ENCODE measurements at places on chromosomes 12 and 14.

DNA sequence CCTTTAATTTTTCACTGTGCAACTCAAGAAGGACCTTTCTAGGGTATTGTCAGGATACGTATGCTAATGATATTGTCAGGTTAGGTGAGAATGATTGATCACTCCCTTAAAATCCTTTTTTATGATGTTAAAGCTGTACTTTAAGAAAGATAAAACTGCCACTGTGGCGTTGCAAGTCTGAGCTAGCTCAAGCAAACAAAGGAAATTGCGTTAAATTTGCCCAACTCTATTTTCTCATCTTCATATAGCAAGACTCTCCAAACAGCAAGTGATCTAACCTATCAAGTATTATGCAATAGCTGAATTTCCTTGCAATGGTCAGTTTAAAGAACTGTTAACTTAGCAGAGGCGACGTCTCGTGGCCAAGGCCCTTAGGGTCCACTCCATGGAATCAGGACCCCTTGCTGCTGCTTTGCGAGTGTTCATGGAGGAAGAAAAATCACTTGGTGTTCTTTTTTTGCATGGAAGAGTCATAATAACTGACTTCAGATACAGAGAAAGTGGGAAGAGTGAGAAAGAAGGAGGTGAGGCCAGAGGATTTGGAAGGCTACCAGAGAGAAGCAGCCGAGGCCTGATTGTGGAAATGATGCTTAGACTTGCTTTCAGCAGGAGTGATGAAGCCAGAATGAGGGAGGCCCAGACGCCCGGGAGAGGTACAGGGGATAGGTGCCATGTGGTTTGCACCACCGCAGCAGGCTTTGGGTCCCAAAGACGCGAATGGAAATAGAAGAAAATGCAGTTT is 2.5 kb downstream of the TRAF3 start:
- DNase-seq = peak; percentile 10

DNA sequence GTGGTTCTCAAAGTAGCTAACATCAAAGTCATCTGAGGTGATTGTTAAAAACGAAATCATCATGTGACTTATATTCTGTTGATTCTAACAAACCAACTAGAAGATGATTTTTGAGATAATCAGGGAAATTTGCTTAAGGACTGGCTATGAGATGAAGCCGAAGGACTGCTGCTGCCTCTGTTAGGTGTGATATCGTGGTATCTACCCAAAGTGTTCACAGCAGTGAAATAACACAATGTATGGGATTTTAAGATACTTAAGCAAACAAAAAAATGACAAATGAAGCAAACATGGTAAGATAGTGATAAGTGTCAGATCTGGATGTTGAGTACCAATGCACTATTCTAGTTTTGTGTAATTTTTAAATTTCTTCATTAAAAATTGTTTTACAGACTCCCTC is 59.1 kb downstream of the GXYLT1 start:
- DNase-seq = no peak

DNA sequence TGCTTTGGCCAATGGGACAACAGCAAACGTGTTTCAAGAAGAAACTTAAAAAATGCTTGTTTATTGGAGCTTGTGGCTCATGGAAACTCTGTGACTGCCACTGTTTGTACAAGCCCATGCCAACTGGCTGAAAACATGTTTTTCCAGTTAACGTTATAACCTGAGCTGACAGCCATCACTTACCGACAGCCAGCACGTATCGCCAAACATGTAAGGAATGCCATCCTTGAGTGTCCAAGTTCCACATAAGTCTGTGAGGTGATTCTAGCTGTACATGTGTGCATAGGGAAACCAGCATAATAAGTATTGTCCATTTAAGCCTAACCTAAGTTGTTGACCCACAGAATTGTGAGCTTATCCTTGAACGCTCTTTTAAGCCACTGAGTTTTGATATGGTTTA is 596.9 kb downstream of the TRHDE start:
- DNase-seq = no peak

DNA sequence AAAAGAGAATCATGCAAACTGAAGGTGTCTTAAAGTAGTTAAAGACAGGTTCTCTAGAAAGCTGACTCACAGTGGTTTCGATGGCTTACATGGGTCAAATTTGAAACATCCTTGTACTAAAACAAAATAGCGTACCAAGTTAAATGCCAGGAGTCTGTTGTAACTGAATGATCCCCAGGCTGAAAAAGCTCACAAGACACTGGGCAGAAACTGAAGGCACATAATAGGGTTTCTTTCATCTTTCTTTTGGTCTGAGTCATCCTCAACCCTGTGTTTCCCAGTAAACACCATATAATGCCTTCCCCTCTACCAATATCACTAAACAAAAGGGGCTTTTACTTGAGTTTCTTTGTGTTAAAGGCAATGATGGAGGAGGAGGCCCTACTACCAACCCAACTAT is 12.8 kb downstream of the ZFYVE1 start:
- DNase-seq = no peak

- DNase-seq = no peak
Measured at GRCh38 chr14:72839351-72839750, 54.5 kb downstream of the DPF3 start.

DNA sequence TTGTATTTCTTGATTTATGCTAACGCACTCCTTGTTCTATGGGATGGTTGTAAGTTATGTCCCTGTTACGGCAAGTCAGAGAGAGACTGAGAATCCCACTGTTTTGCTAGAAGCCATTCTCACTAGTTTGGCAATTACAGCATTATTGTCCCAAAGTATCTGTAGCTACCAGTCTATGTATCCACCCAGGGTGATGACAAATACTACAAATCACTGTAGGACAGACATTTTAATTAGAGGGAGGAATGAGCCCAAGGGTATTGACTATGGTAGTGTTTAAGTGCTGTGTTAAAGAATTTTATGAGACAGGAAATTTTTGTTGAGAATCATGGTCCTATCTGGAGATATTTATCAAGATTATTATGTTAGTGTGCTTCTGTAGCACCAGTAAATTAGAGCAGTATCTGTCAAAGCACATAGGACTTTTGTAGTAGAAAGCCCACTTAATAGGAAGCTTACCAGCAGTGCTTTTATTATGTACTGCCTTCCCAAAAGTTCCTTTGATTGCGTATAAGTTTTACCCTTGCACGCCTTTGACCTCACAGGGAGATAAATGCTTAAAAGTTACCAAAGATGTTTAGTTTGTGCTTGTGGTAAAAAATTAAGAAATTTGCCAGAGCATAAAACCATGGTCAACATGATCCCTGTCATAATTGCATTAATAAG is 10.7 kb downstream of the PRKCH start:
- no peak for DNase-seq

DNA sequence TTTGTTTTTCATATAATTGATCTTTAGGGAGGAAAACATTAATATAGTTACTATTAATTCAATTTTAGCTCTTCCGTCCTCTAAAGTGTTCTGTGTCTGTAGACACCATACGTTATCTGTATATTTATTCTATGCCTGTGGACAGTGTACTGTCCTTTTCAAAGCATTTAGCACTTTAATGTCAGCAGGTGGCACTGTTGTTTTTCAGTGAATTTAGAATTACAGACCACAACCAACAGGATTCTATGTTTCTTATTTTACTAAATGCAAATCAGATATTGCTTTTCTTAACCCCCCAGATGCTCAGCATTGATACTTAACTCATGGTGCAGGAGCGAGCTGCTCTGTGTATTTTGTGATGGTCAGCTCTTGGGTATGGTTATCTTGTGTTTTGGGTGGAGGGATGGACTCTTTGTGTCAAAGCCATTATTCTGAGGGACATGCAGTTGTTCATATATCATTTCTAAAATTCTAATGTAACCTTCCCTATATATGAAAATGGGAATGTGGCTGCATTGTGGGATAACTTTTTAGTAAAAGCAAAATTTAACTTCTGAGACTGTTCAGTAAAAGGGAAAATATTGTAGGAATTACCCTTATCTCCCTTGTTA is 65.2 kb downstream of the PAPOLA start:
- DNase-seq = peak; percentile 17

DNA sequence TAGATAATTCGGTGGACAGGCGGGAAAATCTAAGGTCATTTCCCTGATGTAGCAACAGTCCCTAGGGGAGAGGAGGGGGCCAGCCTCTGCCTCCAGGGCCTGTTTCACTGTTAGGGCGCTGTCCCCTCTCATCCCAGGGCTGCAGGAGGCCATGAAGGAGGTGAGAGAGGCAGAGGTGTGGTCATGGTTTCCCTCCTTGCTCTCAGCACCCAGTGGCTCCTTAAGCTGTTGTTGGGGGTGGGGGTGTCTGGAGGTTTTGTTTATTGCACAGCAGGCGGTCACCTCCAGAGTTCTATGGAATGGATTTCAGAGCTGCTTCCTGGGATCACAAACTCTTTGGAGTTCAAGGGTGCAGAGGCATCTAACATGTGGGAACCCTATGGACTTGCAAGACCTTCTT is 212.5 kb upstream of the RTL1 start:
- DNase-seq = no peak

GRCh38 chr14:24362241-24362960 is 5.6 kb upstream of the NFATC4 start:
- DNase-seq = no peak

Data from fibroblast of the conjunctiva (primary cell).